ENCODE measurements at places on chromosomes 16 and 17. TPM values are rescaled to one million over a fixed set of nuclear protein-coding genes. Genes with fewer than 3 reads are reported as not detected.

Gene RCVRN
- total RNA-seq: not detected

Gene TUFM
- 117 TPM for total RNA-seq

Gene CLEC19A
- total RNA-seq: not detected

DNA sequence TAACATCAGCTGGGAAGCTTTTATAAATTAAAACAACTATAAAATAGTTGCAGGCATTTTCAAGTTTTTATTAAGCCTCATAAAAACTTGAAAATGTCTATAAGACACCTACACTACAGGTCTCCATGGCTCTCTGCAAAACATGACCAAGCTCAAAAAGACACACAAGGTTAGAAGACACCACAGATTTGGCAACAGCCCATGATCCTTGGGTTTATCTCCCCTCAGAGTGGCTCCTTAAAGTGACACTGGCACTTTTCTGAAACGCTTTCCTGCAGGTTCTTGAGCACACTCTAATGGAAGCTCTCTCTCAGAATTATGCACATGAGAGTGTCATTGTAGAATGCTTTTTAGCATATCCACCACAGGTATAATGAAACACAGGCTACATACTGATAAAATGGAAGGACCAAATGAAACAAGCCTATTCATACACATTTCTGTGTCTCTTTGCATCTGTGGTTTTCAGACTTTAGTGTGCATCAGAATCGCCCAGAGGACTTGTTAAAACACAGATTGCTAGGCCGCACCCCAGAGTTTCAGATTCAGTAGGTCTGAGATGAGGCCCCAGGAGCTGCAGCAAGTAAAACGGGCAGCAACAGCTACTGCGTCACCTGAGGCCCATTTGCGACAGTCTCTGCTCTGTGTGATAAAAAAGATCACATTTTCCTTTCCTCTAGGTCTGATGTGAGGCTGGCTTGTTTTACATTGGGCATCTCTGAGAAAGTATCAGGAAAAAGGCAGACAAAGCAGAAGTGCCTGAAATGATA, 75.0 kb upstream of the WSB1 start:
- no peaks in the 10 kb centered on the region for H3K36me3 ChIP-seq
- no peak for DNase-seq
- no peak overlapping the region for H3K27ac ChIP-seq
- H3K4me3 ChIP-seq: no peak overlapping the region
- no peaks in the 10 kb centered on the region for H3K4me1 ChIP-seq

DNA sequence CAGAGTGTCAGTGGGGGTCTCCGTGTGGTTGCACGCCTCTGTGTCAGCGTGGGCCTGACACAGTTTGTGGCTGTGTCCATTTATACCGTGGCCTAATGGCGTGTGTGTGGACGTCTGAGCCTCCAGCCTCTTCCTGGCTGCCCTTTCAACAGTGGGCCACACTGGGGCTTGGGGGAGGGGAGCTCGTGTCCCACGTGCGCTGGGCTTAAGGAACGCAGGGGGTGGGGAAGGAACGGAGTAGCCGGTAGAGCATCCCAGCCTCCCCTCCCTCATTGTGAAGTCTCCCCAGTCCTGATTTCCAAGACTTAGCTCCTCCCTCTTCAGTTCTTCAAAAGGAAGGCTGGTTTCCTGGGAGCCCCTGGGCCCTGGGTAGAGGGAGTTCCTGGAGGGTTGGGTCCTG, 9.5 kb upstream of the HES7 start:
- peaks cover 8% of the 10 kb centered on the region for H3K4me1 ChIP-seq
- no peaks in the 10 kb centered on the region for H3K27me3 ChIP-seq
- no peak overlapping the region for H3K27ac ChIP-seq

GRCh38 chr16:83115491-83116232, 488.9 kb downstream of the CDH13 start:
- DNase-seq: no peak
- no peak overlapping the region for H3K27ac ChIP-seq
- no peaks in the 10 kb centered on the region for H3K27me3 ChIP-seq
- H3K36me3 ChIP-seq: no peaks in the 10 kb centered on the region
- no peaks in the 10 kb centered on the region for H3K4me1 ChIP-seq
- no peak overlapping the region for H3K4me3 ChIP-seq

DNA sequence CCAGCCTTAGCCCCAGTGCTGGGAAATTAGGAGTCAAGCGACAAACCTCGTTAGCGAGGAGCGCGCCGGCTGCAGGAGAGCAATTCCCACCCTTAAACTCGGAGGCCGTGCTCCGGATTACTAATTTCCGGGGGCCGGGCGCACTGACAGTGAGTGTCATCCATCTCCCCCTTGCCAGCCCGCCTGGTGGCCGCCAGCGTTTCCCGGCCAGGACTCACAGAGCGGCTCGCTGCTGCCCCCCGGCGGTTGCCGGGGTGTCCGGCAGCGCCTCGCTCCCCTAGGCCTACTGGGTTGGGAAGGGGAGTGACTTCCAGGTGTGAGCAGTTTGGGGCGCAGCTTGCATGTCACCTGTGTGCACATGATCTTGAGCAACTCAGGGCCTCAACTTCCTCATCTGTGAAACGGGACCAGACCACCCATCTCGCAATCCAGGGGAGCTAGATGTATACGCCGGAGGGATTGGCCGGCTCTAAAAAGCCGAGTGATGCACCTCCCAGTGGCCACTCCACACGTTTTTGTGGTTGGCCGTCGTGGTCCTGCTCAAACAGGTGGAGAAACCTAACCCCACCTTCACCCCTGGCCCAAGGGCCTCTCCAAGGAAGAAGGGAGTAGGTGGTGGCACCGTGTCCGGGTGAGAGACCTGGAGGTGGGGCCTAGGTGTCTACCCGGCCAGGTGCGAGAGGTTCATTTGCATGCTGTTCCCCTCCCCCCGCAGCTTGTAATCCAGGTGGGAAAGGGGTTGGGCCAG, 2.5 kb upstream of the GSE1 start:
- H3K4me1 ChIP-seq: peaks cover 25% of the 10 kb centered on the region
- H3K36me3 ChIP-seq: no peaks in the 10 kb centered on the region
- peak; percentile 79 for DNase-seq
- H3K4me3 ChIP-seq: peak overlapping the region; percentile 27
- peak overlapping the region; percentile 43 for H3K27ac ChIP-seq

DNA sequence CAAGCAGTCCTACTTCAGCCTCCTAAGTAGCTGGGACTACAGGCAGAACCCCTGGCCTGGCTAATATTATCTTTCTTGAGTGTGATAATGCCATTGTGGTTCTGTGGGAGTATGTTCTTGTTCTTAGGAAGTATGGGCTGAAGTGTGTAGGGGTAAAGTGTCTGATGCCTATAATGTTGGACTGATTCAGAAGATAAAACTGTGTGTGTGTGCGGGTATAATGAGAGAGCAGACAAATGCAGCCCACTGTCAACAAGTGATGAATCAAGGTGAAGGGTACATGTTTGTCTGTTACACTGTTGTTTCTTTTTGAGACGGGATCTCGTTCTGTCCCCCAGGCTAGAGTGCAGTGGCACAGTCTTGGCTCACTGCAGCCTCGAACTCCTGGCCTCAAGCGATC, 127.5 kb downstream of the CLEC16A start:
- H3K4me1 ChIP-seq: peaks cover 10% of the 10 kb centered on the region
- H3K27me3 ChIP-seq: no peaks in the 10 kb centered on the region
- DNase-seq: no peak
- H3K27ac ChIP-seq: no peak overlapping the region
- no peak overlapping the region for H3K4me3 ChIP-seq

DNA sequence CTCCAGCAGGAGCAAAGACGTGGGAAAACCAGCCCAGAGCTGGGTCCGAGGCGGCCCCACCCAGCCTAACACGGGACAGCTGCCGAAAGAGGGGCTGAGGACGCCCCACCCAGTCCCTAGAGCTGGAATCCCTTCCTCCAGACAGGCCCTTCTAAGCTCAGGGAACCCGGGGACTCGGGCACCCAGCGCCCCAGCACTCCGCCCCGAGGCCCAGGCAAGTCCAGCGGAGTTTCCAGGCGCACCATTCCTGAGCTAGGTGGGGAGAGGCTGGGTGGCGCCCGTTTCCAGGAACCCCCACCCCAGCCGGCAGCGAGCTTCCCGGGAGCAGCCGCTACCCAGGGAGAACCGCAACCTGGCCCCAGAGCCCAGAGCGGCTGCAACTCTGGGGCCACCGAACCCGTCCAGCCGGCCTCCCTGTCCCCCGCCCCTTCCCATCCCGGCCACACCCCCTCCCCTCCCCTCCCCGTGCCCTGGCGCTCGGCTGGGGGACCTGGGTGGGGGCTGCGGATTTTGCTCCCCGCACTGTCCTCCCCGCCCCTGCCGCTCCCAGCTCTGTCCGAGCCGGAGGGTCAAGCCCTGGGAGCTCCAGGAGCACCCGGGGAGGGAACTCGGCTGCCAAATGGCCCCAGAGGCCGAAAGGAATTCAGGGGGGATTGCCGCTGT, 536 bp downstream of the TMC6 start:
- no peaks in the 10 kb centered on the region for H3K36me3 ChIP-seq
- peaks cover 2% of the 10 kb centered on the region for H3K4me1 ChIP-seq
- no peak for DNase-seq
- H3K27me3 ChIP-seq: peaks cover 28% of the 10 kb centered on the region

DNA sequence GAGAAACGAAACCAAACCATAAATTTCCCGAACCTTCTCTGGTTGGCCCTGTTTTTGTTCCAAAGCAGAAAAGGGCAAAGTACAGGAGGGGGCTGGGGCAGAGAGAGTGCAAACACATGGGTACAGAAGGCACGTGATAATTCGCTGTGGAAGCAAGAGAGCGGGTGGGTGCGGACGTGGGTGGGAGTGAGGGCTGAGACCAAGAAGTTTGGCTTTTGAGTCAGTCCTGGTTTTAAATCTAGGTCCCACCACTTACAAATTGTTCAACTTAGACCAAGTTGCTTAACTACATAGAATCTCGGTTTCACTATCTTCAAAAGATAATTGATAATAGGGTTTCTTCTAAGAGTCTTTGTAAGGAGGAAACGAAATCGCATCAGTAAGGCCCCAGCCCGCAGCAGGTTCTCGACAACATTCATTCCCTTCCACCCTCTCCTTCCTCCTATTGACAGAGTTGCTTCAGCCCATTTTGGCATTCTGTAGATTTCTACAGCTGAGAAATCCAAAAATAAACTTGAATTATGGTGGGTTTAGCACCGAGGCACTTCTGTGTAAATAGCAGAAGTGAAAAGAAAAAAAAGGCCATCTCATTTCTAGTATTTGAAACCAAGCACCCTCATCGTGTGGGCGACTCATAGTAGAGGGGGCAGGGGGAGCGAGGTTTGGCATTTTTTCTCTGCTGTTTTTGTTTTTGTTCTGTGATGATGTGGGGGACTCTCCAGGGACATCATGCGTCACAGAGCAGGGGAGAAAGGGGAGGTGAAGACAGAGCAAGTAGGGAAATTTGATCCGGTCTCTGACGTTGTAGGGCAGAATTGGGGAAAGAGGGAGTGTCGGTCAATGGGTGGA, 33.6 kb upstream of the CCR7 start:
- no peak for DNase-seq
- no peak overlapping the region for H3K4me3 ChIP-seq
- H3K4me1 ChIP-seq: no peaks in the 10 kb centered on the region

GRCh38 chr16:81544700-81545271, 100.2 kb downstream of the CMIP start:
- H3K4me3 ChIP-seq: no peak overlapping the region
- H3K27ac ChIP-seq: no peak overlapping the region
- peak; percentile 59 for DNase-seq

- H3K36me3 ChIP-seq: no peaks in the 10 kb centered on the region
- H3K27ac ChIP-seq: no peak overlapping the region
- H3K4me3 ChIP-seq: no peak overlapping the region
- no peak for DNase-seq
These were observed 71.7 kb downstream of the DYNLRB2 start for GRCh38 chr16:80612461-80613017.

GRCh38 chr17:17056156-17056539, 13.9 kb downstream of the MPRIP start:
- no peak overlapping the region for H3K27ac ChIP-seq
- peaks cover 29% of the 10 kb centered on the region for H3K4me1 ChIP-seq
- peaks cover 7% of the 10 kb centered on the region for H3K36me3 ChIP-seq

GRCh38 chr16:9012848-9013507, 49.3 kb upstream of the USP7 start:
- peaks cover 4% of the 10 kb centered on the region for H3K4me1 ChIP-seq
- H3K27me3 ChIP-seq: no peaks in the 10 kb centered on the region
- no peak overlapping the region for H3K4me3 ChIP-seq
- DNase-seq: peak; percentile 21

DNA sequence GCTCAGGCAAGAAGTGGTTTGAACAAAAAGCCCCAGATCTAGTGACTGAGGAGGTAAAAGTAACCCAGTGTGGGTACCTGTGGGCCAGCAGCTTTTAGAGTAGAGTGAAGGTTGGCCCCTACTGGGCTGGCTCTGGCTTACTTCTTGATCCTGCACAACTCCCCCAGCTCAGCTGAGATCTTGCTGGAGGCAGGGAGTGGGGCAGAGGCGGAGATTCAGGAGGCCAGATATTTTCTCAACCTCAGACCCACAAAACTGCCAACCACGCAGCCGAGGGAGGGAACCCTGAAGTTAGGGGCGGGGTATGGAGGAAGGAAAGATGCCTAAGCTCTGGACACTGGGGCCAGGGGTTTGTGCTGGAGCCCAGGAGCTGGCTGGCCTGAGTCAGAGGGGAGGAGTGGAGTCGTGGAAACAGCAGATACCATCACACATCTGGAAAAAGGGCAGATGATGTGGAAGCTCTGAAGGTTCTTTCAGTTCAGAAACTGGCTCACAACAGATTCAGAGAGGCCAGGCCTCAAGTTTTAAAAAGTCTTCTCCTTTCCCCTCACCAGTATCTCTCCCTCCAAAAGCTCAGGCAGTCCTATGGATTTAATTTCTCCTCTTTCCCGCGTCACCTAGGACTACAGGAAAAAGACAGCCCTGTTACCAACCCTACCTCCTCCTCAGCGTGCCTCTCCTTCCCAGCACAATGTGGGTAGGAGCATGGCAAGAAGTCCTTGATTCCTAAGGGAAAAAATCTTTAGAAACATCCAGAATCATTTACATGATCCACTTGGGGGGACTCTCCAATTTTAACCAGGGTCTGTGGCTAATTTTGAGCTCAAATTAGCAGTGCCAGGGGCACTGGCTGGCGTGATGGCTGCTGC, 48.1 kb downstream of the MYO18A start:
- H3K4me1 ChIP-seq: peaks cover 30% of the 10 kb centered on the region
- H3K27me3 ChIP-seq: no peaks in the 10 kb centered on the region
- peak overlapping the region; percentile 96 for H3K27ac ChIP-seq
- H3K4me3 ChIP-seq: no peak overlapping the region
- H3K36me3 ChIP-seq: peaks cover 4% of the 10 kb centered on the region
- peak; percentile 91 for DNase-seq

DNA sequence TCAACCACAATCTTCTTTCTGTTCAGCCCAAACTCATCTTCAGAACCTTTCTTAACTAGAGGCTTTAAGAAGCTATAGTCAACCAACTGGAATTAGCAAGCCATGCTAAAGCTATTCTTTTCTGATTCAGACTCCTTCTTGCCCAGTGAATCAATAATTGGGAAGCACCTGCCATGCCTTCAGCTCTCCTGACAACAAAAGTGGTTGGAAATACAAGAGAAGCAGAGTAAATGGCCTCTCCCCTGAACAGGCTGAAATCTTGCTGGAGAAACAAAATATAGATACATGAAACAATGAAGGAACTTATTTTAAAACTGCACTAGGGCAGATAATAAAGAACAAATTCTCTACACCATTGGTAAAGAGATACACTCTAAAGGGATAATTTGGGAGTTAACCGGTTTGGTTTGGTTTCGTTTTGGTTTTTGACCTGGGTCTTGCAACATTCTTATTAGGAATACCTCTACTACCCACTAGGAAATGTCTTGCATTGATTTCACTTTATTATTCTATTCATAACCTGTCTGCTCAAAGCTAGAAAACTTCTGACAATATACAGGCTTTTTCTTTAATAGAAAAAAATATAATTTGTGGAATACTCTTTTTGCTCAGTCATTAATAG, 173.6 kb upstream of the DYNLRB2 start:
- no peaks in the 10 kb centered on the region for H3K36me3 ChIP-seq
- H3K27ac ChIP-seq: no peak overlapping the region
- no peaks in the 10 kb centered on the region for H3K4me1 ChIP-seq
